ENCODE measurements at places on chromosomes 2 and 18.

GRCh38 chr2:48113767-48114166 is 207.5 kb upstream of the FBXO11 start:
- ATAC-seq = no peak

- ATAC-seq = no peak
These were observed 137.3 kb downstream of the TWIST2 start for GRCh38 chr2:238985041-238985729.

- no peak for ATAC-seq
These were observed 822 bp downstream of the GDF7 start for GRCh38 chr2:20667531-20668401.

- no peak for ATAC-seq
These were observed 397.1 kb downstream of the TSN start for GRCh38 chr2:122152571-122152970.

- peak; percentile 98 for ATAC-seq
These were observed 208.1 kb downstream of the VAPA start for GRCh38 chr18:10121786-10122515.

DNA sequence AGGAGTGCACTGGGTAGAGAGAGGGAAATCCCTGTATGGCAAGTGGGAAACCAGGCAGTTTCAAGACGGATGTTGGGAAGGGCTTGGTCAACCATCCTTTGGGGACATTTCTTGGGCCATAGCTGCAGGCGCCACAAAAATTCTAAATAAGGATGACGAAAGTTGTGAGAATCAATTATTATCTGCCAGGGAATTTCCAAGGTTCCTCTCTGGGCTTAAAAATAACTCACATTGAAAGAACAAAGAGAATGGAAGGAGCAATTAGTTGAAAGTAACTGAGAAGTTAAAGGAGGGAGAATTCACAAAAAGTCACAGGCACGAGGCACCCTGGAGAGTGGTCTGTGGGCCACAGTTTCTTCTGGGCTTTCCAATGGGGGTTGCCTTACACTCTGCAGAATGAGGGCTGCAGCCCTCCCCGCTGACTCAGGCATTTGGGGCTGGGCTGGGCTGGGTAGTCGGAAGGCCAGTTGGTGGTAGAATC is 195.7 kb downstream of the SMAD7 start:
- no peak for ATAC-seq

DNA sequence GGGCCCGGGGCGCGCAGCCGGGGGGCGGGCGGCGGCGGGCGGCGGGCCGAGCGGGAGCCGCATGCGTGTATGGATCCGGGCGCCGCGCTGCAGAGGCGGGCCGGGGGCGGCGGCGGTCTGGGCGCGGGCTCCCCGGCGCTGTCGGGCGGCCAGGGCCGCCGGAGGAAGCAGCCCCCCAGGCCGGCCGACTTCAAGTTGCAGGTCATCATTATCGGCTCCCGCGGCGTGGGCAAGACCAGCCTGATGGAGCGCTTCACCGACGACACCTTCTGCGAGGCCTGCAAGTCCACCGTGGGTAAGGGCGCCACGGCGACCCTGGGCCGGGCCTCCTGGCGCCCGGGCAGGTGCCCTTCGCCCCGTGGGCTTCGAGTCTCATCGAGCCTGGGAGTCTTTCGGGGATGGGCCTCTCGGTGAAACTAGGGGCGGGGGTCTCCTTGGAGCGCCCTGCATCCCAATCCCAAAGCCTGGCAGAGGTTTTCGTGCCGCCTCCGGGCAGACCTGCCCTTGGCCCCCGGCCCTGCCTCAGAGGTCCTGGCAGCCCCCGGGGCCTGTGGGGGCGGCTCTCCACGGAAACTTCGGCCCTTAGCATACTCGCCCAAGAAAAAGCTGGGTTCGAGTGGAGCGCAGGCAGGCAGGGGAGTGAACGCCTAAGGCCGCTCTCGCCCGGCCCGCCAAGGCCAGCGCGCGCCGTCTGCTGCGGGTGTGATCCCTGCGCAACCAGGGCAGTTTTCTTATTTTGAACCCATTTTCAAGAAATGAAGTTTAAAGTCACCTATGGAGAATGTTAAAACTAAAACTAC is 622 bp downstream of the RAB12 start:
- ATAC-seq = peak; percentile 60

DNA sequence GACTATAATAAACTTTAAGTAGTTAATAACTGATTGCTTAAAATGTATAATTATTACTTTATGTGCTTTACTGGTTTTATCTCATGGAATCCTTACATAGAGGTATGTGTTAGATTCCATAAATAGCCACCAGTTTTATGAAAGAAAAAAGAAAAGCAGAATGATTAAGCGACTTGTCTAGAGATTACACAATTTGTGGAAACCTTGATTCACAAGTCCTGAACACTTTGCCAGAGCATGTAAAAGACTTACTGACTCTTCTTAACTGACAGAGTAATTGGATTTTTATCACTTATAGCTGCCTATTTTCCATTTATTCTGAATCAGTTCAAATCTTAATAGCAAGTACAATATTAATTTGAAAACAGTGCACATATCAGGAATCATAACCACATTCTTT is 448.7 kb upstream of the NETO1 start:
- ATAC-seq = no peak

DNA sequence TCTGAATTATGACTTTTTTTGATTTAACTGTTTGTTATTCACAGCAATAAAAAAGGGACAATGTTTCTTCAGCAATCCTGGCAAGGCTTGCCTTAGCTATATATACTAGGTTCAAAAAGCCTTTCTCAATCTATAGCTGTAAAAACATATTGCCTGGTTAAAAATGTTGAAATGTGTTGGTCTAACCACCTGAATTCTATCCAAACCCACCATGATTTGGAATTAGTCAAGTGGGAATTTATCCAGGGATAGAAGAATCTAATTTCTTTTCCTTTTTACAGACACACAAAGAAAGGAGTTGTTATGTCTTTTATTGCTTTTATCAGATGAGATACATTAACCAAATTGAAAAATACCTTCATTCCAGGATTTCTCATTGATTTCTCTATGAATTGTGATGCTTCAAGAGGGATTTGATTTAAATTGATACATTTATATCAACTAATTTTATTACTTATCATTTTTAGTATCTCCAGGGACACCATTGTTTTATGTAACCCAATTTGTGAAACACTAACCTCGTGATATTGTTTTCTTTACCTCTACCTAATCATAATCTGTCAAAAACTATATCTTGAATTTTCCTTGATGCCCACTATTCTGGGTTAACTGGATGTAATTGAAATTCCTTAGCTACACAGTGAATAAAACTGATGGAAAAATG is 88.1 kb downstream of the LRP1B start:
- no peak for ATAC-seq

GRCh38 chr2:41741951-41742595 is 305.7 kb upstream of the PKDCC start:
- no peak for ATAC-seq

- no peak for ATAC-seq
These were observed 116.3 kb downstream of the ZNF236 start for GRCh38 chr18:76938619-76939018.

Measured in SK-N-SH treated with all-trans-retinoic acid at 6 μM for 48 hours (cell line).